Natural killer cell treated with Interleukin-12 subunit alpha and Interleukin-12 subunit beta and Interleukin-15 and Interleukin-18, amount 100 ng/mL, for 72 hours (primary cell): ENCODE measurements at places on chromosomes 13 and 19.

- H3K27ac ChIP-seq = no peak overlapping the region
- no peak for DNase-seq
- peaks cover 8% of the 10 kb centered on the region for H3K27me3 ChIP-seq
- H3K4me1 ChIP-seq = no peaks in the 10 kb centered on the region
Observed at GRCh38 chr13:91302111-91302510, 45.4 kb upstream of the MIR17HG start.

DNA sequence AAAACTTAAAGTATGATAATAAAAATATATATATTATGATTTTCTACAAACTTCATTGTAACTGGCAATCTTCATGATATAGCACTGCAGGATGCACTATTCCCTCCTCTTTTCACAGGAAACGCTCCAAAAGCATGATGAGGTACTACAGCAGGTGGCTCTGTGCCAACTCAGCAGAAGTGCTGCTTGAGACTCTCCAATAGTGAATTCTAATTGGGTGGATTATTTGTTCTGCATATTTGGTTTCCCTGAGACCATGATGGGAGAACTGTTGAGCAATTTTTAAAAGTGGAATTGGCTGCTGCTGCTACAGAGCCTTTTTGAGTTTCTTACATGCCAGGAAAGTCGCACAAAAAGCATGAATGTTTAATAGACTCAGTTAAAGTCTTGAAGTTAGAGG is 1782.4 kb upstream of the PCDH20 start:
- no peaks in the 10 kb centered on the region for H3K4me1 ChIP-seq
- no peak for DNase-seq
- H3K36me3 ChIP-seq = no peaks in the 10 kb centered on the region
- no peak overlapping the region for H3K27ac ChIP-seq
- no peak overlapping the region for H3K4me3 ChIP-seq

- no peak for DNase-seq
- peaks cover 9% of the 10 kb centered on the region for H3K27me3 ChIP-seq
- no peak overlapping the region for H3K4me3 ChIP-seq
- H3K36me3 ChIP-seq = no peaks in the 10 kb centered on the region
- H3K4me1 ChIP-seq = no peaks in the 10 kb centered on the region
- no peak overlapping the region for H3K27ac ChIP-seq
Observed at GRCh38 chr19:42540071-42540553, 11.8 kb upstream of the CEACAM1 start.

- peak overlapping the region; percentile 95 for H3K27ac ChIP-seq
- DNase-seq = peak; percentile 81
- H3K27me3 ChIP-seq = no peaks in the 10 kb centered on the region
- H3K4me3 ChIP-seq = peak overlapping the region; percentile 95
- H3K36me3 ChIP-seq = peaks cover 8% of the 10 kb centered on the region
Observed at GRCh38 chr19:36973021-36973843, 57.1 kb downstream of the ZNF568 start.

DNA sequence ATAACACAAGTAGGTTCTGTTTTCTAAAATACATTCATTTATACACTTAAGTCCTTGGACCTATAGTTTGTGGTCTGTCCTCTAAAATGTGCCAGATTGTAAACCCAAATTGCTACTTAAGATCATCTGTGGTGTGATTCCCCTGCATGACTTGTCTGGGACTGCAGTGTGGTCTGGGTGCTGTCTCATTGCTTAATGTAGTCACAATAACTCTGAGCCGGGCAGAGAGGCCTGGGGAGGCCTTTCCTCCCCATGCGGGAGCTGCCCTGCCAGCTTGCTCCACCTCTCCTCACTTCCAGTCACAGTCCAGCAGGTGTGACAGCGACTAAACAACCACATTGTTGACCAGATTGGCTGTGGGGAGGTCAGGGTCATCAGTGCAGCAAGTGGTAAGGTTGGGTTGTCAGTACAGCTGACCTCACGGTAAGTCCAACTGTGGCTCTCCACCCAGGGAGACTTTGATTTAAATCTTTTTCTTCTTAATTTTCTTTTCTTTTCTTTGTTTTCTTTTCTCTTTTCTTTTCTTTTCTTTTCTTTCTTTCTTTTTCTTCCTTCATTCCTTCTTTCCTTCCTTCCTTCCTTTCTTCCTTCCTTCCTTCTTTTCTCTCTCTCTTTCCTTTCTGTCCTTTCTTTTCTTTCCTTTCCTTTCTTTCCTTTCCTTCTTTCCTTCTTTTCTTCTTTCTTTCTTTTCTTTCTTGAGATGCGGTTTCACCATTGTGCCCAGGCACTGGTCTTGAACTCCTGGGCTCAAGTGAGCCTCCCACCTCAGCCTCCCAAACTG is 4.4 kb upstream of the TUBA3C start:
- no peaks in the 10 kb centered on the region for H3K36me3 ChIP-seq
- no peak overlapping the region for H3K27ac ChIP-seq
- H3K4me1 ChIP-seq = no peaks in the 10 kb centered on the region
- no peaks in the 10 kb centered on the region for H3K27me3 ChIP-seq
- no peak for DNase-seq
- no peak overlapping the region for H3K4me3 ChIP-seq

DNA sequence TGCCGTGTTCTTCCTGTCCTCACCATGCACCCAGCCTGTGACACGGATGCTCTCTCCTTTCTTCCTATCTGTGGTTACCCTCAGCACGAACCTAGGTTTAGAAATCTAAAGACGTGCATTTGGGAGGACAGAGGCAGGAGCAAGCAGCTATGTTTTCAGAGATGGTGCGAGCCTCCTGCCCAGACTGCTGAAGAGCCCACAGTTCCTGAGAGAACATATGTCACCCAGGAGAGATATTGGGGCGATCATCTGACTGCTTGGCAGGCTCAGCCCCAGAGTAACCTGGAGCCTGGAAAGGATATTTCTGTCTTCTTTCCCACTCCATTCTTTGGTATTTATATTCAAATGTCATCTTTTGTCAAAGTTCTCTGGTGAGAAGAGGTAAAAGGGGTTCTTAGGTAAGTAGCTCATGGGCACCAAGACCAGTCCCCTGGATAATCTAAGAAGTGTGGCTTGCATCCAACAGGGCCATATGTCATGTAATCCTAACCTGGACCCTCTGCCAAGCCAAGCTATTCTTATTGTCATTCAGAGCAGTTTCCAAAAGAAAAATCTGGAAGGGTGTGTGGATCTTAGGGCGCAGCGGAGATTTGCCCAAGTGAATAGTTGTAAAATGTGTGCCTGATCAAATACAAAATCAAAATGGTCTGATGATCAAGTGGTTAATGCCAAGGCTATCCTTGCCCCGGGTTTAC is 59.5 kb downstream of the FGF9 start:
- H3K27me3 ChIP-seq = peaks cover 9% of the 10 kb centered on the region
- no peak overlapping the region for H3K4me3 ChIP-seq

DNA sequence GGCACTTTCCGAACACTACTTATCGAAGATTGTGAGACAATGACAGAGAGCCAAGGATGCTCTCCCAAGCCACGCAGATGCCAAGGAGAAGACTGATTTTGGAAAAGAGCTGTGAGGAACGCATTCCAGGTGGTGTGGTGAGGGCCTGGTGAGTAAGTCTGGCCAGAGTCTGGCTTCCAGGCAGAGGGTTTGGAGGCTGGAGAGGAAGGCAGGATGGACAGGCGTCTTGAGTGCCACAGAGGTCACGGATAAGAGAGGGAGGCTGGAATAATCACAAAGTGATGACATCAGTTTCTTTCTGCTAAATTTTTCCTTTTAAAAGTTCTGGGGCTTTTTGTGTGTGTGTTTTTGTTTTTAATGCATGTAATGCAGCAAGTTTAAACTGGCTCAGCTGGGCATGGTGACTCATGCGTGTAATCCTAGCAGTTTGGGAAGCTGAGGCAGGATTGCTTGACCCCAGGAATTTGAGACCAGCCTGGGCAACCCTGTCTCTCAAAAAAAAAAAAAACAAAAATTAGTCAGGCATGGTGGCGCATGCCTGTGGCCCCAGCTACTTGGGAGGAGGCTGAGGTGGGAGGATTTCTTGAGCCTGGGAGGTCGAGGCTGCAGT is 235.1 kb downstream of the NALCN start:
- no peak for DNase-seq
- H3K27me3 ChIP-seq = no peaks in the 10 kb centered on the region
- no peak overlapping the region for H3K4me3 ChIP-seq
- H3K27ac ChIP-seq = no peak overlapping the region
- H3K4me1 ChIP-seq = no peaks in the 10 kb centered on the region
- H3K36me3 ChIP-seq = no peaks in the 10 kb centered on the region

DNA sequence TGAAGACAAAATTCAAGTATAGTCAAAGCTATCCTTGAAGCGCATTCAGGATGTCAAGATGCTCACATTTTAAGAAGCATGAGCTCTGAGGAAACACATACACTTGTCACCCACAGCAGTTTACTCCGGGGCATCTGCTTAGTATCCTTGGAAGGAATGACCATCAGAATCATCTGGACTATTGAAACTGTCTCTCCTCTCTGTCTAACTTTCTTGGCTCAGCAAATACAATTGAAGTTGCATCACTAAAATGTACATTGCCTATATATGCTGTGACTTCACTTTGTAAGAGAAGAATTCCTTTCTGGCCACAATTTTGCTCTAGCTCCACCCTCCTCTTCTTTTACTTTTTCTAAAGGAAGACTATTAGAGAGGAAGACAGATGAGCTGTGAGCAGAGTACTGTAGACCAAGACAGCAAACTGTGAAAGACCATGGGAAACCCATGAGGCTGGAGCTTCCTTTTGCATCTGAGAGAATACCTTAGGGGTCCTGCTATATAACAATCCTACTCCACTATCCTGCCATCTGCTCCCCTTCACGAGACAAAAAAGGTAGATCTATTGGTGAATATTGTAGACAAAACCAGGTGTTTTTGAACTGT is 906.3 kb downstream of the PCDH9 start:
- no peak overlapping the region for H3K4me3 ChIP-seq
- H3K27me3 ChIP-seq = no peaks in the 10 kb centered on the region
- H3K36me3 ChIP-seq = no peaks in the 10 kb centered on the region

GRCh38 chr19:3359015-3359918 is 7.1 kb upstream of the NFIC start:
- DNase-seq = peak; percentile 84
- H3K27me3 ChIP-seq = no peaks in the 10 kb centered on the region
- H3K4me1 ChIP-seq = peaks cover 36% of the 10 kb centered on the region

GRCh38 chr19:14977128-14977527 is 2.5 kb downstream of the SLC1A6 start:
- no peak overlapping the region for H3K4me3 ChIP-seq
- H3K36me3 ChIP-seq = no peaks in the 10 kb centered on the region
- H3K27ac ChIP-seq = no peak overlapping the region

DNA sequence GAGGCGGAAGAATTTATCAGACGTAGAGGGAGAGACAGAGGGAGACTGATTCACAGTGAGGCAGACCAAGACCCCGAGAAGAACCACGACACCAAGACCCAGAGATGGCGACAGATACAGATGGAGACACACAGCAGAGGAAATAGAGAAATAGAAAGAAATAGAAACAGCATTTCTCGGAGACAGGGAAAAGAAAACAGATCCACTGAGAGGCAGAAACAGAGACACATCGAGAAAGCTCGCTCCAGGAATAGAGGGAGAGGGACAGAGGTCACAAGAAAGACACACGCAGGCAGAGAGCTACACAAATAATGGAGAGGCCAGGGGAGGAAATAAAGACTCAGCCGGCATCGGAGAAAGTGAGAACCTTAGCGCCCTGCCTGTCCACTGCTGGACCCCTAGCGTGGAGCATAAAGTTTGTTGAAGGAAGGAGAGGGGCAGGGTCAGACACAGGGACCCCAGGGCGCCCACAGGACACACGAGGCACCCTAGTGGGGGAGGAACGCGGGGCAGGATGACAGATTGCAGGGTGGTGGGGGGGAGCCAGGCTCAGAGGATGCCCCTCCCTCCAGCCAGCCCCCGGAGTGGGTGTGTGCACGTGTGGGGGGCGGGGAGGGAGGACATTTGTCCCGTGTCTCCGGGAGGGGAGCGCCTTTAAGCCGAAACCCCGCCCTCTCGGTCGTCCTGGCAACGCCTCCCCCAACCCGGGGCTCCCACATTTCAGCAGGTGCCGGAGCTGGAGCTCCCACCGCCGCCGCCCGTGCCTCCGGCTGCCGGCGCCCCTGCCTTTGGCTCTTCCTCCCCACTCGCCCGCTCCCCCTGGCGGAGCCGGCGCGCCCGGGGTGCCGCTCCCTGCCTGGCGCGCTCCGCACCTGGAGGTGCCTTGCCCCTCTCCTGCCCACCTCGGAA is at the start of gene PRKCG:
Gene PRKCG, plus strand, starts transcription at position 716 of the 909 bp plus-strand sequence. CDS start 298 bp downstream, outside the sequence.
- H3K4me1 ChIP-seq = peaks cover 12% of the 10 kb centered on the region
- H3K27me3 ChIP-seq = peaks cover 16% of the 10 kb centered on the region
- no peak within 1 kb of the TSS for H3K27ac ChIP-seq
- H3K36me3 ChIP-seq = no peaks in the 10 kb centered on the region

- H3K27me3 ChIP-seq = no peaks in the 10 kb centered on the region
- H3K36me3 ChIP-seq = no peaks in the 10 kb centered on the region
- no peak overlapping the region for H3K27ac ChIP-seq
- no peak for DNase-seq
- peaks cover 8% of the 10 kb centered on the region for H3K4me1 ChIP-seq
Observed at GRCh38 chr19:35220315-35220921, 8.1 kb downstream of the FAM187B start.

GRCh38 chr13:46618694-46619254 is 65.8 kb downstream of the LRCH1 start:
- no peak for DNase-seq
- H3K36me3 ChIP-seq = no peaks in the 10 kb centered on the region
- no peak overlapping the region for H3K4me3 ChIP-seq
- peaks cover 23% of the 10 kb centered on the region for H3K4me1 ChIP-seq
- no peaks in the 10 kb centered on the region for H3K27me3 ChIP-seq

DNA sequence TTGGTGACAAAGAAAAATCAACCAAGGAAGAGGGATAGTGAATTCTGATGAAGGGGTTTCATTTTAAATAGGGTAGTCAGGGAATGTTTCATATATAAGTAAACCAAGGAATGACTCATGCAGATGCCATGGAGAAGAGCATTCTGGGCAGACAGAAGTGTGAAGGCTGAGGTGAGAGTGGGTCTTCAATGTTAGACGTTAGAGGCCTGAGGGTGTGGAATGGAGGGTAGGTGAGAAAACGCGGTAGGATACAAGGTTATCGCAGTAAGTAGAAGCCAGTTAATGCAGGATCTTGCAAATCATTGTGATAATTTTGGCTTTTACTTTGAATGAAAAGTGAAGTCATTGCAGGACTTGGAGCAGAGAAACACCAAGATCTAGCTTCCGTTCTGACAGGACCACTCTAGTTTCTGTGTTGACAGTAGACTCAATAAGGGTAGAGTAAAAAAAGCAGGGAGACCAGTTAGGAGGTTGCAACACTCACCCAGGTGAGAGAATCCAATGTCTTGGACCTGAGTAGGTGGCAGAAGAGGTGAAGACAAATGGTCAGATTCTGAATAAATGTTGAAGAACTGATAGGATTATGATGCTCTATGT is 225.2 kb upstream of the TMTC4 start:
- no peak overlapping the region for H3K4me3 ChIP-seq
- no peaks in the 10 kb centered on the region for H3K36me3 ChIP-seq
- no peaks in the 10 kb centered on the region for H3K4me1 ChIP-seq
- peaks cover 8% of the 10 kb centered on the region for H3K27me3 ChIP-seq
- DNase-seq = no peak

GRCh38 chr19:33622809-33623511 is 1.2 kb downstream of the CHST8 start:
- H3K4me3 ChIP-seq = no peak overlapping the region
- H3K27ac ChIP-seq = no peak overlapping the region
- H3K27me3 ChIP-seq = peaks cover 40% of the 10 kb centered on the region
- DNase-seq = no peak
- H3K36me3 ChIP-seq = no peaks in the 10 kb centered on the region

- peaks cover 4% of the 10 kb centered on the region for H3K36me3 ChIP-seq
- H3K27me3 ChIP-seq = no peaks in the 10 kb centered on the region
- H3K4me3 ChIP-seq = no peak overlapping the region
- no peak overlapping the region for H3K27ac ChIP-seq
Observed at GRCh38 chr19:870963-871401, 11.5 kb downstream of the CFD start.

GRCh38 chr13:68173111-68173510 is 943.0 kb upstream of the PCDH9 start:
- no peaks in the 10 kb centered on the region for H3K4me1 ChIP-seq
- no peak overlapping the region for H3K4me3 ChIP-seq
- H3K27me3 ChIP-seq = no peaks in the 10 kb centered on the region
